ENCODE measurements at places on chromosomes 5 and 9.

GRCh38 chr5:61659221-61659696, 327.2 kb downstream of the ZSWIM6 start:
- no peak for DNase-seq

- no peak for DNase-seq
These were observed 1896.9 kb upstream of the CDH6 start for GRCh38 chr5:29296548-29296947.

DNA sequence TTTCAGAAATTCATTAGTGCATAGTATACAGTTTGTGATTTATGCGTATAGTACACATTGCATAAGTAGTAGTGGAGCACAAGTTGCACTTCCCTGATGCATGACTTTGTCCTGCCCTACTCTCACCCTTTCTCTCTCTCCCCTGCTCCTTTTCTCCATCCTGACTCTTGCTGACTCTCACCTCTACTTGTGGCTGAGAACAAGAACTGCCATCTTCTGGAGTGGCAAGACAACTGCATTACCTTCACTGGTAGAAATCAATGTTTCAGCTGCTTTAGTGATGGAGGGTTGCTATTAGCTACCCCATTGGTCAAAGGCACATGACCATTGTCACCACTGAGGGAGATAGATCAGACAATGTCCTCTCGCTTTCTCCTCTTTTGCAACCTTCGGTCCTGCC, 26.9 kb downstream of the SPEF2 start:
- no peak for DNase-seq

GRCh38 chr9:133104718-133105460, 16.2 kb downstream of the RALGDS start:
- no peak for DNase-seq

- peak; percentile 72 for DNase-seq
These were observed 20.3 kb downstream of the ANXA2R start for GRCh38 chr5:43019614-43020398.

DNA sequence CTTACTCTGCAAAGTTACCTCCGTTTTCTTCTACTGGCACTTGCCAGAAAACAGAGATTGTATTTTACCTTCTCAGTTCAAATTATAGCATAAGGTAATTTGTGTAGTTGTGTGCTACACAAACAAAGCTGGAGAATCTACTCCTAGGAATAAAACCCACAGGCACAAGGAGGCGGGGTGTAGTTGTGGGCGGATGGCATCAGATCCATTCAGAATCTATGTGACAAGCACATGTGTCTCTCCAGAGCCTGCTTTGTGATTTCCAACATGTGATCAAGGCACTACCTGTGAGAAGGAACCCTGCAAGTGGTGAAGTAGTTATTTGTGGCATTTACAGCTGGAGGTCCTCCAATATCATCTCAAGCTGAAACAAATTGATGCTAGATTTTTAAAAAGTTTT, 39.0 kb downstream of the GAS1 start:
- no peak for DNase-seq

DNA sequence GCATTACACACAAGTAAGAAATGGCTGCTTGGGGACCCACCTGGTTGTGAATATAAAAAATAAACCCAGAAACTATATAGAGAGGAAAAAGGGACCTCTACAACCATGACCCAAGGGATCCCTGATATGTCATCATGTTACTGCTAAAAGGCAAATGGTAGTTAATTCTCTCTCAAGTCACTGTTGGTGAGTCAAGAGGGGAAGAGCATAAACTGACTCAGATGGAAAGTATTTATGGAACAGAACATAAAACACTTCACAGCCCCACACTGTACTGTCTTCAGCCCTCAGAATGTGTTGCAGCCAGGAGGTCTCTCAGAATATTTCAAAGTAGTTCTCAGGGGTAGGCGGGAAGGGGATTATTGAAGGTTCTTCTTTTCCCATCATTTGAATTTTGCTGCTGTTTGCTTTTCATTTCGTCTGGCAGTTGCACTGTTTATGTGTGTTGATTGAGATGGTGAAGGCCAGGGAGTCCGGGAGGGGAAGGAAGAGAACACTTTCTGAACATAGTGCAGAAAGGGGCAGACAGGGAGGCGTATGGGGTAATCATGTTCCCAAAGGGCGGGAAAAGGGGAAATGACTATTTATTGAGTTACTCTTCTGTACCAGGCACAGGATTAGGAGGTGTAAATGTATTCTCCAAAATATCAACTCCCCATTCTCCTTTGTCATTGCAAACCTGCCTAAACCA, 85.5 kb downstream of the TEK start:
- DNase-seq, result no peak

DNA sequence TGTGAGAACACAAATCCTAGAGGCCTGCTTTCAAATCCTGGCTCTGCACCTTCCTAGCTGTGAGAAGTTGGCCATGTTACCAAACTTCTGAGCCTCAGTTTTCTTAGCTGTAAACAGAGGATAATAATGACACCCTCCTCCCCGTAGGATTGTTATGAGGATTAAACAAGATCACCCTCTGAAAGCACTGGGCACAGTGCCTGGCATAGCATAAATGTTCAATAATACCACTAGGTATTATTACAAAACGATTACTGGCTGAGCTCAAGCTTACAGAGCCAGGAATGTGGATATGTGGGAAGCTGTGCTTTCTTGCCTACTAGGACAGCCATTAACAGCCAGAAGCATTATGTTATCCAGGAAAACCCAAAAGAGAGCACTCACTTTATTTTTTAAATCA, 30.8 kb upstream of the POU4F3 start:
- DNase-seq, result no peak

GRCh38 chr5:123813264-123813663, 301.3 kb downstream of the CSNK1G3 start:
- no peak for DNase-seq

DNA sequence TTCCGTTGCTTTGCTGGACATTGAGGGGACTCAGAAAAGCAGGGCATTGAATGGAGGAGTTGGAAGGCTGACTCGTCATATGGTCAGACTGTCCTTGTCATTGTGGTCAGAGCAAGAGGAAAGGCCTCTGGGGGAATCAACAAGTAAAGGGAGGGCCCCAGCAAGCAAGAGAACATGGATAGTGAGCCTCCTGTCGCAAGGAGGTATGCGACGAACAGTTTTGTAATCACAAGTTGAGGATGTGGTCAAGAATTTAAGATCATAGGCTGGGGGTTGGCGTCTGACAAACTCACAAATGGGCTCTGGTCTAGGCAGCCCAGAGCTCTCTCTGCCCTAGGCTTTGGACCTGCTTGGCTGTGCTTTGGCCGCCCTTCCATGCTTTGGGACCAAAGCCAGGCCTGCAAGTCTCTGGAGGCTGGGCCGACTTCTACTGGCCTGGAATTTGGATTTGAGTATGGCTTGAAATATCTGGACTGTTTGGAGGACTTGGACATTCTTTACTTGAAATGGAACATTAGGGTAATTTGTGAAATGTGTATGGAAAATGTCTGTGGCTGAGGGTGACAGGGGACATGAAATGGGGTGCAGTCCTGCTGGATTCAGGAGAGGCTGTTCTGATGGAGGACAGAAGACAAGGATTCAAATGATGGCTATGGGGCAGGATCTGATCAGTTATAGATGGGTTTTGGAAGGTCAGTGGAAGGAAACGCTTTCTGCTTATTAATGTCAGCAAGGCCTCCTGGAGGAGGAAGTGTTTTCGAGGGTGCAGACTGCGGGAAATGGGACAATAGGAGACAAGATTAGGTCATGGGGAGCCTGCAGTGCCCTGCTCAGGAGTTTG, 19.2 kb upstream of the NDST1 start:
- no peak for DNase-seq

Data from stimulated activated CD8-positive, alpha-beta memory T cell treated with anti-CD3 and anti-CD28 coated beads, Interleukin-2, amount 100 ng/mL, for 1 hour (primary cell).